ENCODE measurements at places on chromosomes 1 and 21. TPM values are rescaled to one million over a fixed set of nuclear protein-coding genes. Genes with fewer than 3 reads are reported as not detected.

SPATA45 gene
- not detected for total RNA-seq

- no peak for DNase-seq
These were observed 2.9 kb downstream of the BTBD19 start for GRCh38 chr1:44811234-44811633.

DNA sequence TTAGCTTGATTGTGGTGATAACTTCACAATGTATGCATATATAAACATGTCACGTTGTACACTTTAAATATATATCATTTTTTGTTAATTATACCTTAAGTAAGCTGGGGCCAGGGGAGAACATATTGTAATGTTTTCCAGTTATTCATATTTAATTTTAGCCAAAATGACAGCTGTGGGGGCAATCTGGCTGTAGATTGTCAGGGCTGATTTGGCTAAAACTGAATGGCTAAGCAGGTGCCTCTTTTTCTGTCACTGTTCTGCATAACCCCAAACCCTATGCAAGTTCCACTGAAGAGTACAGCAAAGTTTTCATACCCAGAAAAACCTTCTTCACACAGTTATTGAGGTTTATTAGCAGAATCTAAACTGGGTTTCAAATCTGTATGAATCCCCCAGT lies 318.2 kb downstream of the PTPRC start:
- DNase-seq: no peak

DNA sequence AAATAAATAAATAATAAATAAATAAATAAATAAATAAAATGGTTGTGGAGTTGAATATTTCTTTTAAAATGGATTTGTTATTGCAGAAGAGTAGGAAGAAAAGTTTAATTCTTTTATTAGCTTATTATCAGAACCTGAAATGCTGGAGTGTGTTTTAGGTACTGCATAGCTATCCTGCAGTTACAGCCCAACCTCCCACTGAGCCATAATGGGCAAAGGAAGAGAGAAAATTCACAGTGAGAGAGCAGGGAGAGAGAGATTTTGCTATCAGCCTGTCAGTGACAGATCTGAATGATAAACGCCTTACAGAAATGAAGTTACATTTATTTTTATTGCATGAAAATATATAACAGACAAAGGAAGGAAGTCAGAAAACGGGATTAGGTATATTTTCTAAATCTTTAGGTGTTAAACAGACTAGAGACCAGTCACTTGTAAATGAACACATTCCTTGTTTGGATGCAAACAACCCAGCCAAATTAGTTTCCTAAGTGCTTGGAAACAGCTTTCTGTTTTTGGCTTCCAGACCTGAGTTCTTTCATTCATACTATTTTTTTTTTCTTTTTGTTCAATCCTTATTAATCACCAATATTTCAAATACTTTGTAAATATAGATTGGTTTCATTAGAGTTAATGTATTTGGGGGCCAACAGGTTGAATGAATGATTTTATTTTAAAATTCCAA lies 425.3 kb downstream of the USP25 start:
- DNase-seq: no peak

TSPAN1 gene
- total RNA-seq: 2.4 TPM

GRCh38 chr1:7495962-7496361 lies 275.1 kb upstream of the VAMP3 start:
- no peak for DNase-seq

- peak; percentile 56 for DNase-seq
These were observed 21.4 kb downstream of the SLC2A1 start for GRCh38 chr1:42937141-42937696.

GRCh38 chr1:229229137-229229720 lies 41.7 kb upstream of the RAB4A start:
- DNase-seq: no peak

GRCh38 chr1:163896001-163896400 lies 574.2 kb downstream of the NUF2 start:
- no peak for DNase-seq

MCOLN2 gene
- 0.25 TPM for total RNA-seq

- DNase-seq: no peak
These were observed 4.2 kb downstream of the S100A6 start for GRCh38 chr1:153531638-153532037.

- DNase-seq: no peak
These were observed 64.5 kb upstream of the PRRC2C start for GRCh38 chr1:171420810-171421209.

DNA sequence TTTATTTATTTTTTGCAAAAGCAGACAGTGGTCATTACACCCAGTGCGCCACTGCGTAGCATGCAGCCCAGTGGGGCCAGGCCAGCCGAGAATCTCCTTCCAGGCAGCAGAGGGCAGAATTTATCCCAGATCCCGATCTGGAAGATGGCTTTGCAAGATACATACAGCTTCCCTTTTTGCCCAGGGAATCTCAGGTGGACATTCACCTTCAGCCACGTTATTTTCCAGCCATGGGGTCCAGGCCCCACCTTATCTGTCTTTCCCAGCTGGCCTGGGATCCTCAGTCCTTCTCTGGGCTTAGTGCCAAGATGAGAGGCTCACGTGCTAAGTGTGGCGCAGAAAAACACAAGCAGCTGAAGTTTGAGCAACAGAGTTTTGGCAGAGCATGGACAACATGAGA lies 123.6 kb downstream of the AJAP1 start:
- no peak for DNase-seq

GRCh38 chr21:25563361-25564116 lies 43.7 kb downstream of the MRPL39 start:
- no peak for DNase-seq

OR2T29 gene
- not detected for total RNA-seq

DNA sequence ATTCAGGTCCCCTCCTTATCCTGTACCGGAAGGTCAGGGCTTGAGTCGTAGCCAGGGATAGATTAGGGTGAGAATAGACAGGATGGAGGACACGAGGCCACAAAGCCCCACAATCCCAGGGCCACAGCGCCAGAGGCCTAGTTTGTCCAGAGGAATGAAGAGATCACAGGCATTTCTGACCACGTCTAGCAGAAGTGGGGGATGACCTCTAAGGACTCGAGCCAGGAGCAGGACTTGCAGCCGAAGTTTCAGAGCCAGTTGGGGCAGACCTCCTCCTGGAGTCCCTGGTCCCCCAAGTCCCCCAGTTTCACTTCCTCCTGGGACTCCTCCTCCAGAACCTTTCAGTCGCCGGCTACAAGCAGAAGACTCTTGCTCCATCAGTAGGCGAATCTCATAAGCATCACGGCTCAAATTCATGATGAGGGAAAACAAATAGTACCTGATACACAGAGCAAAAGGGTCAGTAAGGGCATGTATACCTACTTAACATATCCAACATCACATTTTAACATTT lies 2.3 kb upstream of the ITGA10 start:
- DNase-seq: no peak

C21orf58 gene
- 17.7 TPM for total RNA-seq

DNA sequence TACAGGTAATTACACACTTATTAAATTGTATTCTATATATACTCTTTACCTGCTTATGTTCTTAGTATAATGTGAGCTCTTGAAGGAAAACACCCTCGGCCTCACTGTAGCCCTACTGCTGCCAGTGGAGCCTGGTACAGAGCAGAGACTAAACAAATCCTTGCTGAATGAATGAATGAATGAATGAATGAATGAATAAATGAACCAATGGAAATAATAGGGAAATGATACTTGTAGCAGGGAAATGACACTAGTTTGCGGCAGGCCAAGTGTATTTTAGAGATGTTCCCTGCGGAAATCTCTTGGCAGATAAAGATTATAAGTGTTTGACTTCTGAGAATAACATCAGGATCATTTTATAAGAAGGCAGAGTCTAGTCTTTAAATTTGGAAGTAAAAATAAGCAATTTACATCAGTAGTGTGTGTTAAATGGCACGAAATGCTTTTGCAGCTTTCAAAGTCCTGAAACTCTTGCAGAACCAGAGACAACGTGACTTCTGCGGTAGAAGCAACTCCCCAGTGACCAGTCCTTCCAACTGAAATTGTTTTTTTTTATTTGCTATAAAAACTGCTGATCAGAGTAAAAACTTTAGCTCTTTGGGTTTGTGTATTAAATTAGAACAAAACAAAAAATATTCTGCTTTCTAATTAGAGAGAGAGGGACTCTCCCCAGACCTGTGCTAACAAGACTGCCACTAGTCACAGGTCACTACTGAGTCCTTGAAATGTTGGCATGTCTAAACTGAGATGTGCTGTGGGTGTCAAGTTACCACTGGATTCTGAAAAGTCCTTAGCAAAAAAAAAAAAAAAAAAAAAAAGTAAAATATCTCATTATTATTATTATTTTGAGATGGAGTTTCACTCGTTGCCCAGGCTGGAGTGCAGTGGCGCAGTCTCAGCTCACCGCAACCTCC lies 199.3 kb upstream of the MAP1LC3C start:
- DNase-seq: no peak

DNA sequence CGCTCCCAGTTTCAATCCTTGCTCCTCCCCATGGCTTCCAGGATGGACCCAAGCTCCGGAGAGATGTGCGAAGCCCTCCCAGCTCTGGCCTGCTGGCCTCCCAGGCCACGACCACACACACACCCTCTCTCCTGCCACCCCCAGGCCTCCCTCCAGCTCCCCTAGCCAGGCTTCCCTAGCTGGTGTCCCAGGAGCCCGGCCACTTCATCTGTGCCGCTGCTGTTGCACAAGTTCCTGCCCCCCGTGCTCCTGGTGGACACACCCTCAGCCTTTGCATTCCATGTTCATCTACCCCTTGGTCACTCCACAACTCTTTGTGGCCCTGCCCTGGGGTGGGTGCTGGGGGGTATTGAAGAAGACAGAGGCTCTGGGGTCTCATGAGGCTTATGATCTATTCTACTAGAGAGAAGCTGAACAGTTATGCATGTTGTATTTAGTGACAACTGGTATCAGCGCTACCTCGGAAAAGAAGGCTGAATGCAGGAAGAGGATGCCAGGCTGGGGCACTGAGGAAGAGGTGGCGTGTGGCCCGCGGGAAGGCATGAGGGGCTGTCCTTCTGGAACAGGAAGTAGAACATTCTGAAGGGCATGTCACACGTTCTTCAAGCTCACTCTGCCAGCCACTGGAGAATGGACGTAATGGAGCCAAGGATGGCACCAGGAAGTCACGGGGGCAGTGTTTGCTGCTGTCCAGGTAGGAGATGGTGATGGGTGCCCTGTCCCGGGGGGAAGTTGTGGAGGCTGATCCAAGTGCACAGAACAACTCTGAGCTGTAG lies 172.4 kb downstream of the PSMG1 start:
- DNase-seq: no peak

- DNase-seq: no peak
These were observed 7.6 kb downstream of the MEX3A start for GRCh38 chr1:156074661-156075060.

OR4F29 gene
- total RNA-seq: 1.3 TPM

DNA sequence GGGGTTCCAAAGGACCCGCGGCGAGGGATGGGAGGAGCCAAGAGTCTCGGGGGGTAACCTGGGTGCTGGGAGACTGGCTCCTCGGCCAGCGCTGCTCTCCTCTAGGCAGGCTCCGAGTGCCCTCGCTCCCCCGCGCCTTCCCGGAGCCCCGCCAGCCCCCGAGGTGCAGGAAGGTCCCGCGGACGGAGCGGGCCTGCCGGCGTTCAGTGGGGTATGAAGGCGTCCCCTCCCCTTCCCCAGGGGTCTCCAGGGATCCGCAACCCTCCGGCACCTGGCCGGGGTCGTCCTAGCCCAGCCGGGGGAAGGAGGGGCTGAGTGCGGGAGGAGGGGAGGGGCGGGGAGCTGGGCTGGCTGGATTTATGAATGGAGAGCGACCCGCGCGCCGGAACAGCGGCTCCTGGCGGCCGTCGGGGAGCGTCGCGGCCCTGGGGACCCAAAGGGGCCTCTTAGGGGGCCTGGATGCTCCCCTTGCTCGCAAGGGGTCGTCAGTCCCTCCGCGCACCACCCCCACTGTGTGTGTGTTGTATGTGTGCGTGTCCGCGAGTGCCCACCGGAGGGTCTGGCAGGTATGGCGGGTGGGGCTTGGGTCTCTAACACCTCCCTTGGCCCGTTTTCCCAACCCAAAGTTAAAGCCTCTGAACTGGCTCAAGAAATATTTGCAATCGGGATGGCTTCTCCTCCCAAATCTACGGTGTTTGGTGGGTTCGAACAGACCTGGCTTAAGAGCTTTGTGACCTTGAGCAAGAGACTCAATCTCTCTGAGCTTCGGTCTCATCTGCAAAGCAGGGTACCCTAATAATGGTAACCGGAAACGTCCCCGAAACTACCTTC lies 642 bp downstream of the HCRTR1 start:
- peak; percentile 50 for DNase-seq

DNA sequence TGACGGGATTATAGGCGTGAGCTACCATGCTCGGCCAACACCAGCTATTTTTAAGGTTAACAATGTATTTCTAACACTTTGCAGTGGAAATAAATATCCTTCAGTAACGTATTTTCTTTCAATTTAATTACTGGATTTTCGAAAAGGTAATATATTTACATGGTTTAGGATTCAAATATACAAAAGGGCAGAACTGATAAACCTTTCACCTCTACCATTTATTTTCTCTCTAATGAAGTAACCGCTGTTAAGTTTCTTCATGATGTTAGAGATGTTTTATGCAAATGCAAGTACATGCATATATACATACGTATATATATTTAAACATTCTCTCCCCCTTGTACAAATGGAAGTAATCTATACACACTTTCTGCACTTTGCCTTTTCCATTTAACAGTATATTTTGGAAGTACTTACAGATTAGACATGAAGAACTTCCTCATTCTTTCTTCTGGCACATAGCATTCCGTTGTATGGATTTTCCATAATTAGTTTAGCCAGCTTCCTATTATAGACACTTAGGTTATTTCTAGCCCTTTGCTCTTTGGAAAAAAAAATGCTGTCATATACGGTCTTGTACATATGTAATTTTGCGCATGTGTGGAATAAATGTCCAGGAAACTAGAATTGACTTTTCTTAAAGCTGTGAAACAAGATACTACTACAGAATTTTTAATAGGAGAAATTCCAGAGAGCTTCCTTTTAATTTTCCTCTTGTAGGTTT lies 14.9 kb upstream of the HJV start:
- DNase-seq: no peak

F13B gene
- 194 TPM for total RNA-seq

FAM177B gene
- total RNA-seq: not detected

HTR6 gene
- total RNA-seq: not detected

DNA sequence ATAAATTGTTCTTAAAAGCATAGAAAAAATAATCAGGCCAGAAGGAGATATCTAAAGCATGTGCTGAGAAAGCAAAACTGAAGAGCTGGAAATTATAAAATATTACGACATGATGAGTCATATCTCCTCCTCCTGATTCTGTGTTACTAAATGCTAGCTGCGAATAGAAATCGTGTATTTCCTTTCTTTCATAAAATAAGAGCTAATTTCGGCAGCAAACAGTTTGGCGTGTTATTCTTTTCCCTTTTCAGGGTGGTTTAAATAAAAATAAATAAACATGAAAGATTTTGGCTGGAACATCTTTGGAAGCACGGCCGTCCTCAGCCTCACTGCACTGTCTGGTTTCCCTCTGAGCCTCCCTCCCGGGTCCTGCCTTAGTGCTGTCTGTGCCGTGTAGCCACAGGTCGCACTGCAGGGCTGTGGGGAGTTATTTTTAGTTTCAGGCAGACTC lies 56.0 kb downstream of the ADARB1 start:
- DNase-seq: no peak

Measured in liver (tissue), 10 donors.